ENCODE measurements at places on chromosomes 1 and 21. TPM values are rescaled to one million over a fixed set of nuclear protein-coding genes. Genes with fewer than 3 reads are reported as not detected.

DNA sequence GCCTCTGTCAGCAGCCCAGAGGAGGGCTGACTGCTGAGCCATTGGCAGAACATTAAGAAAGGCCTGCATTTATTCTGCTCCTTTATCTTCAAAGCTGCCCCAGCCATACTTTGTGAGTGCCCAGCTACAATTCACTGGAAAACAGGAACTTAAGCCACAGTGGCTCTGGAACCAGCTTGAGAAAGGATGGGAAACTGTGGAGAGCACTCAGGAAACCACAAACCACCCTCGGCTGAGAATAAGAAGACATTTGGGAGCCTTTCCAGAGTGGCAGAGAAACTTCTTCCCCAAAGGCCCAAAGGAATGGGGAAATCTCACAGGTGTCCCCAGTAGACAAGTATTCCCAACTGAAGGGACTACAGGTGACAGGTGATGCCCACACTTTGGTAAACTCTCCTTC lies 1.8 kb downstream of the LAMB3 start:
- DNase-seq, result peak; percentile 87

DNA sequence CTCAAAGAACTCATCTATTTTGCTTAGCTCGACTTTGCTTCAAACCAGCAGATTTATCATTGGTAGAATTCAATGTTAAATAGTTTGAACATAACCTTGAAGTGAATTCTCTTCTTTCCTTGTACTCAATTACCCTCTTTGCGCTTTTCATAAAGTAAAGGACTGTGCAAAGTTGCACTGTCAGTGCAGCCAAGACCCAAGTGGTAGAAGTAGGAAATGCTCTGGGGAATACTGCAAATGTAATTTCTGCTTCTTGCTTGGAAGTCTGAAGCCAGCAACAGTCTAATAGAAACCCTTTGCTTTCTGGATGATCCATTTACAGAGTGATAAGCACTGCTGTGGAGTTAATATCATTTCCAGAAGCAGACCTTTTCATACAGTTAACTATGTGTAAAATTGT lies 936.7 kb upstream of the TMPRSS15 start:
- no peak for DNase-seq

GRCh38 chr1:14334336-14335176 lies 263.9 kb upstream of the KAZN start:
- DNase-seq, result peak; percentile 73

Gene EPS8L3
- not detected for total RNA-seq

DNA sequence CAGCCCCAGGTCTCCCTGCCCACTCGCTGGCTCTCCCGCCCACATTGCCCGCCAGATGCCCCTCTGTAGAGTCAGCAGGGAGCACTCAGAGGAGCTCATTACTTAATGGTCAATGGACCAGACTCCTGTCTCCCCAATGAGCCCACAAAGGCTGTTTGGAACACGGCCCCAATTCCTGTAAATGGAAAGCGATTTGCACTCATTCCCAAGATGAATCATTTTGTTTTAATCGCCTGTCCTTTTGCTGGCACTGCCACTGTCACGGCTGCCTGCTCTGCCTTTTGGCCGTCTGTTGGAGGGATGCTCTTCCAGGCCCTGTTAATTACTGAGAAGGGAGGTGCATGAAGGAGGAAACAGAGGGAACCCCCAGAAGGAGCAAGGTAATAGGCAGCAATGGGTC lies 44.8 kb upstream of the ATP2B4 start:
- peak; percentile 63 for DNase-seq

Gene TINAGL1
- total RNA-seq, result 15.3 TPM

Gene KRTAP10-11
- total RNA-seq, result not detected

Gene KMO
- not detected for total RNA-seq

Gene CYB5RL
- 4.5 TPM for total RNA-seq

- peak; percentile 44 for DNase-seq
These were observed 5.1 kb downstream of the CLCNKB start for GRCh38 chr1:16048573-16049189.

DNA sequence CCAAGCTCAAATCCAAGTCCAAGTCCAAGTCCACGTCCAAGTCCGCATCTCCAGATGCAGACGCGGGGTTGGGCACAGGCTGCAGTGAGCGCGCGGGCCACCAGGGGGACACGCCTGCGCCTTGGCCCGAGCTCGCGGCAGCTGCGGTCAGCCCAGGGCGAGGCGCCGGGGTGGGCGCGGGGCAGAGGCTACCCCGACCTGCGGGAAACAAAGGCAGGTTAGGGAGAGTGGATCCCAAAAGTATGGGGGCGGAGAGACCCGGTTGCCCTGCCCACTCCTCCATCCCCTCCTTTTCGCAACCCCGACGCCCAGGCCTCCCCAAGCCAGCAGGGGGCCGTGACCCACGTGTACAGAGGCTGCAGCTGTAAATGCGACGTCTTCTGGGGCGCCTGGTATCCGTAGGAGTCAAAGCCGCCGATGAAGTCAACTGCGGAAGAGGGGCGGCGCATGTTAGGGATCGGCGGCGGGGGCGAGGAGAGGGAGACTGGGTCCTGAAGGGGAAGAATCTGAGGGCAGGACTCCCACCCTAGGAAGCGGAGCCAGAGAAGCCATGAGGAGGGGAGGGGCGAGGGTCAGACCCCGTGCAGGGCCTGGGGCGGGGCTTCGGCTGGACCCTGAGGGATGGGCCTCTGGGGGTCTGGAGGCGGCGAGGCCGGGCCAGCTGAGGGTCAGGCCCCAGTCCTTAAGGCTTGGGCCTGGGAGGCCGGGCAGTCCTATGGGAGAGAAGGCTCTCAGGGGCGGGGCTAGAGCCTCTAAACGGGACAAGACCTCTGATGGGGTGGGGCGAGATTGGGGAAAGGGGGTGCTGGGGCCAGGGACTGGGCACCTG lies 58.0 kb downstream of the NKAIN1 start:
- DNase-seq, result peak; percentile 17

DNA sequence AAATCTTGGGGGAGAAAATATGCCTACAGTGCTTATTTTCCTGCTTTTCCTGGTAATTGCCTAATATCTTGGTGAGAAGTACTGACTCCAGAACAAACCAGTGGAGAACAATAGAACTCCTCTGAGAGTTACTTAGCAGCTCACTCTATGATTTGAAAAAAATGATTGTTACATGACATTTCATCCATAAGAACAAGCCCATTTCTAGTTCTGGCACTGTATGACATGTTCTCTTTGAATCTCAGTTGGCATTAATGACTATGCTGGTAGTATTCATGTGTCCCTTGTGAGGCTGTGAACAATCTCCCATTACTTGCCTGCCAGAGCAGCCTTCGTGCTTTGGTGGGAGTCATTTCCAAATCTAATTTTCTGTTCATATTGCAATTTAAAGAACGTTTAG lies 58.0 kb downstream of the CLIC4 start:
- no peak for DNase-seq

DNA sequence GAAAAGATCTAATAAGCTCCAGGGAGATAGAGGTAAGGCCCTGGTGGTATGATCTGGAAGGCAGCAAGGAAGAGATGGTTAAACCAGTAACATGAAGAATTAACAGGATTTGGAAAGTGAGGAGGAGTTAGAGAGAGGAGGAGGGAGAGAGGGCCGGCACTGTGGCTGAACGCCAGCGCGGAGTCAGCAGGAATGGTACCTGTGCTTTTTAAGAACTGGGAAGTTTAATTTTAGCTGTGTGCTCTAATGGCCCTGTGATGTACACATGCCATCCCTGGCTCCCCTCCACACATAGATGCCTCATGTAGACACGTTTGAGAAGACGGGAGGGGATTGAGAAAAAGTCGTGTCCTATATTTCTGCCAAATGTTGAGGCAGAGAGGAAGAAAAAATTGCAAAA lies 13.8 kb upstream of the AVPR1B start:
- DNase-seq, result no peak

- DNase-seq, result peak; percentile 12
These were observed 128.6 kb downstream of the PRDM2 start for GRCh38 chr1:13828454-13829151.

DNA sequence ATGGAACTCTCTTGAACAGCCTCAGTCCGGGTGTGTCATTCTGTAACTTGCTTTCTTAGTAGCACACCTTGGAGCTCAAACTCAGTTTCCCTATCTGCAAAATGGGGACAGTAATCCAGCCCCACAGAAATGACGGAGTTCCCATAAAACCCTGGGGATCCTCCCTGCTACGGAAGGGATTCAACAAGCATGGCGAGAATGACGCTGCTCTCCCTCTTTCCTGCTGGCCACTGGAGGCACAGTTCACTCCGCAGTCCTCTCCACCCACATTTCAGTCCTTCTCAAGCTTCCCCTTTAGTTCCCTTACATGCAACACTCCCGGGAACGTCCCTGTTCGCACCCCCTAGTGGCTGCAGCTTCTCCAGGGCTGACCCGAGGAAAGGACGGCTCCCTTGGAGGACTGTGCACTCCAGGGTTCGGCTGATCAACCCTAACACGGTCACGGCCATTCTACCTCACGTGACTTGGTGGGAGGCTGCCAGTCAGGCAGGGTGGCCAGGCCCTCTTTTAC lies 20.6 kb downstream of the RUNX3 start:
- DNase-seq, result no peak

GRCh38 chr1:218658899-218659298 lies 313.8 kb downstream of the TGFB2 start:
- peak; percentile 95 for DNase-seq

Gene KRTAP7-1
- total RNA-seq, result not detected

DNA sequence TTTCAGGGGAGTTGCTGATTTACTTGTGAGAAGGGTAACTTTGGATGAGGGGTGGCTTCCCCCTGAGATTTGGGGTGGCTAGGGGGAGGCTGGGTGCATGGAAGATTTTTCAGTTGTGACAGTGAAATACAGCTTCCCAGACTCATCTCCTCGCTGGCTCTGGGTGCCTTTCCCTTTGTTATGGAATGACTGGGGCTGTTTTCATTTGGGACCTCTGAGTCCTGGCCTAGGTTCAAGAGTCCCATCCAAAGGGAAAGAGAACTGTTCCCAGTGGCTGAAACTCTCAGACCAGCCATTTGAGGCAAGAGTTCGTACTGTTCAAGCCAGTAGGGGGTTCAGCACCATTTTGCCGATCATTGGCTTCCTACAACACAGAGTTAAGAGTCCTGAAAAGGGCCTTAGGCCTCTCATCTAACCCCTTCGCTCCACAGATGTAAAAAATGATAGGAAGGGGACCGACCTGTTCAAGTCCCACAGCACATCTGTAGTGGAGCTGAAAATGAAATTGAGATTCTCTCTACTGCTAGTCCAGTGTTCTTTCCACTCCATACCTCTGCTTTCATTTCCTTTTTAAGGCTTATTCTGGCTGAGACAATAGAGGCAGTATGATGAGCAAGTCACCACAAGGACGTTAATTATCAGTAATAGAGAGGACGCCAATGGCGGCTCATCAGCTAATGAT lies 958 bp downstream of the DDR2 start:
- DNase-seq, result peak; percentile 63

GRCh38 chr1:182249201-182249676 lies 142.4 kb downstream of the GLUL start:
- DNase-seq, result no peak

- DNase-seq, result no peak
These were observed 8.1 kb upstream of the ADCY10 start for GRCh38 chr1:167922023-167922422.

GRCh38 chr1:159827102-159827490 lies 423 bp downstream of the SLAMF8 start:
- DNase-seq, result no peak
